COLO829 (cell line): ENCODE measurements at places on chromosomes 3 and 15.

GRCh38 chr15:70504988-70505387 is 258.4 kb downstream of the UACA start:
- no peak for DNase-seq

DNA sequence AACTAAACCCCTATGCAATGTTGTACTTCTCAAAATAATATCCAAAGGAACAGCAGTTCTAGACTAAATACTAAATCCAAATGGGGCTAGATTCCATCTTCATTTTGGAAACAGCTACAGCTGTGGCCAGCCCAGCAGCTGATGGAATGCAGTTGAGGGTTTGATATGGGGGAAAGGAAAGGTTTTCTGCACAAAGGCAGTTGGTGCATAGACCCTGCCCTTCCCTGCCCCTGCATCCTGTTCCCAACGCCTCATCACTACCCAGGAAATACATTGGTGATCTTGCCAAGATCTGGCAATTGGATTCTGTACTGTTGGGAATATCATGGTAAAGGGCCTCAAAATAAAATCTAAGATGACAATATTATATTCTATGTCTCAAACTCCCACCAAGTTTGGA is 43.9 kb downstream of the DTWD1 start:
- DNase-seq, result no peak

DNA sequence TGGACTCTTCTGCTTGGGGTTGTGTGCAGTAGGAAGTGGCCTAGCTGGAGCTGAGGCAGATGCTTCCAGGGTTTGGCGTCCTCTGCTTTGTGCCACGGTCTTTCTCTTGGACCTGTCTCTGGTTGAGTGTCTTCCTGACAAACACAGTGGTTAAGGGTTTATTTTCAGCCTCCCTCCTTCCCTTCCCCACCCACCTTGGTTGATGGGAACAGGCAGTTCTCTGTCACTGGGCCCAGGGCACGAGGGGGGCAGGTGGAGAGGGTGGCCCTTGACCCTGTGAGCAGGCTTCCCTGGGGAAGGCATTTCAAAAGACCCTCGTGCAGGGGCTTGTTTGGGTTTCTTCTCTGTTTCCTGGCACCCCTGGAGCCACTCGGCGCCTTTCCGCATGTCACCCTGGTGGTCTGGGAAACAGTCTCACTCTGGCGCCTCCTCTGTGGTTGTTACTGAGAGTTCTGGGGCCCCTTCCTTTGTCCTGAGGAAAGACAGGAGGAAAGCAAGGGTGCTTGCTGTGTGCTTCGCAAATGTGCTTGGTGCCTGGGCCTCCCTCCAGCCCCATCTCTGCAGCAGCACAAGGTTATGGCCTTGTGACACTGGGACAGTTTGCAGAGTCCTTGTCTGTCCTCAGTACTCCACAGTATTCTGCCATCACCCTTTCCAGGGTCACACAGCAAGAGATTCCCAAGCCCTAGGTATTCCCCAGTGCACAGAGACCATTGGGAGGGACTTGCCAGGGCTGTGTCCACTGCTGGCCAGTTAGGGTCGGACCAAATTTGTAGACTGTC is 10.3 kb upstream of the STAB1 start:
- no peak for DNase-seq

GRCh38 chr3:79139395-79140068 is 628.3 kb downstream of the ROBO1 start:
- no peak for DNase-seq

DNA sequence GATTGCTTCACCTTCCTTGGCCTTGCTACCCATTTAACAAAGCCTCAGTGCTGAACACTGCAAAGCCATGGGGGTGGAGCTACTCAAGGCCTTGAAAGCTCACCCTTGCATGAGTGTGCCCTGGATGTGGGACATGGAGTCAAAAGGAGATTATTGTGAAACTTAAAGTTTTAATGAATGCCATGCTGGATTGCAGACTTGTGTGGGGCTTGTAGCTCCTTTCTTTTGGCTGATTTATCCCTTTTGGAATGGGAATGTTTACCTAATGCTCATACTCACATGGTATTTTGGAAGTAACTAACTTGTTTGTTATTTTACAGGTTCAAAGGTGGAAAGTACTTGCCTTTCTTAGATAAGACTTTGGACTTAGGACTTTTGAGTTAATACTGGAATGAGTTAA is 538.5 kb upstream of the NECTIN3 start:
- DNase-seq, result no peak

GRCh38 chr15:35880896-35881295 is 334.9 kb upstream of the DPH6 start:
- no peak for DNase-seq

DNA sequence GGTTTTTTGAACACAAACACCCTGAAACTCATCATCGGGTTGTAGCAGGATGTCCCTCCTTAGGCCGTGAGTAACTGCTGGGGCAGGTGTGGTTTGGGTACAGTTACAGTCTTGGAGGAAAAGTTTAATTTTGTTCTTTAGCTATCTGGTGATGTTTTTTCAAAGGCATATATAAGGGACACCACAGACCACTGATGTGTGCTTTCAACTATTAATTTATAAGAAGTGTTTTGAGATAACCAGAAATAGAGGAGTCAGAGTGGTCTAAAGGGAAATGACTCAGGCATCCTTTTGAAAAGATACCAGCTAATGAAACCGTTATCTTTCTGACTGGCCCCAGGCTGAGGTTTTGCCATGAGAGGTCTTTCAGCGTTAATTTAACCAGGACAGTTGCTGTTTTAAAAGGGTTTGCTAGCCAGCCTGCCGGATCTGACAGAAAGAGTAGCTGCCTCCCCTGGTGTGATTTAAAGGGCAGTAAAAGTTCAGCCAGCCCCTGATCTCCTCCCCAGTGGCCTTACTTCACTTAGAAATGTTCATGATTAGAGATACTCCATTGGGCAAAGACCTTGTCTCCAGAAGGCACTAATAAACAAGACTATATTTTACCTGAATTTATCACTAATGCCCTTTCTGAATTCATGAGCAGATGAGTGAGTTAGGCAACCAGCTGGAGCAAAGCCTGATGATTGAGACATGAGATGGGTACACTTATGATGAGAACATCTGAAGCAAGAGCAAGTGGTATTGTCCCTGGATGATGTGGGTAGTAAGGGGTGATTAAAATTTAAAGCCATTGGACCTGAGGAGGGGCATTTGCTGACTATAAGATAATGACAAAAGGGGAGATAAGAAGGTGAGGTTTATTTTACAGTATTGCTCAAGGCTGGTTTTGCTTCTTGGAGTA is 482.5 kb upstream of the TBL1XR1 start:
- peak; percentile 69 for DNase-seq

GRCh38 chr3:31343075-31343474 is 189.7 kb upstream of the STT3B start:
- DNase-seq, result no peak

- no peak for DNase-seq
Measured at GRCh38 chr3:128193168-128193567, 39.9 kb downstream of the EEFSEC start.

GRCh38 chr3:87390821-87391220 is 114.4 kb upstream of the POU1F1 start:
- DNase-seq, result no peak

DNA sequence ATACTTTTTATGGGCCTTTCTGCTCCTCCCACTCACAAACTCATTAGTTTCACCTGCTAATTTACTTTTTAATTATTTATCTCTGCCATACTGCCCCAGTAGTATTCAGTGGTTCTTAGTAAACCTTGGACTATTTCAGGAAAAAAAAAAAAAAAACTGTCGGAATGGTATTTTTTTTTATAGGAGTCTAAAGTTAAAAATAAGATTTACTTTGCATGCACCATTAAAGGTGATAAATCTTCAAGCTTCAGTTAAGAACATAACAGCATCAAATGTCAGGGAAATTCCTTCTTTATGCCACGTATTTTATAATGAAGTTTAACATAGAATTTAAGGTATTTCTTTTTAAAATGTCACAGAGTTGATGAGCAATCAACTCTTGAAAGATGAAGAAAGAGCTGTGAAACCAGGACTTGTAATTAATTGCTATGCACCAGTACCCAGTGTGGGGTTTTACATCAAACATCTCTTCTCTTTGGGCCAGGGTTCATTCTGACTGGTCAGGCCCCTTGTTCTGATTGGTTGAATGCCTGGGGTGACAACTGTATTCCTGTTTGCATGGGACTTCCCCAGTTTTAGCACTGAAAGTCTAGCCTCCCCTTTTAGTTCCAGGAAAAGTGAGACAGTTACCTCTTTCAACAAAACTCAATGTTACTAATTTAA is 40.3 kb upstream of the PTPRG start:
- DNase-seq, result no peak

DNA sequence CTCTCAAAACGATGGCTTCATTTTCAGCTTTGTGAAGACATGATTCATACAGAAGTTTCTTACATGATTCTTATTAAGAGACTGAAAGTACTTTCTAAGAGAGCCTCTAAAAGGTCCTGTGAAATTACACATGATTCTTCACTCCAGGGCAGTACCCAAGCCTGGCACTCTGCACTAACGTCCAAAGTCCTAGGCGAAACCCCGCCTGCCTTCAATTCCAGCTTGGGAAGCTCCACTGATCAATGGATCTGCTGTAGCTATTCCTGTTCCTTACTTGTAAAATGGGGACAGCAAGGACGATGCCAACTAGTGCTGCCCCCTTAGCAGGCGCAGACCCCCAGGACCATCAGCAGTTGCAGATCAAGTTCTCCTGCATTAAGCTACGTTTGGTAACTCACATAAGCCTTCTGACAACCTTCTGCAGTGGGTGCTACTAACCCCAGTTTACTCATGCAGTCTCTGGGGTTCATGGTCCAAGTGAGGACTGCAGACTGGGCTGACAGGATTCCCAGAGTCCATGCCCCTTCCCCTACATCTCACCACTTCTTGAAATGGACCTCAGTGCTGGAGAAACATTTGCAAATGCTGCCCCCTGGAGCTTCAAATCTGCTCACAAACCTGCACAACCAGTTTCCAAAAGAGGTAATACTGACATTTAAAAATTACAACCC is 10.6 kb downstream of the CHCHD4 start:
- DNase-seq, result no peak

- no peak for DNase-seq
Measured at GRCh38 chr3:109336291-109336861, 970 bp downstream of the DPPA4 start.

DNA sequence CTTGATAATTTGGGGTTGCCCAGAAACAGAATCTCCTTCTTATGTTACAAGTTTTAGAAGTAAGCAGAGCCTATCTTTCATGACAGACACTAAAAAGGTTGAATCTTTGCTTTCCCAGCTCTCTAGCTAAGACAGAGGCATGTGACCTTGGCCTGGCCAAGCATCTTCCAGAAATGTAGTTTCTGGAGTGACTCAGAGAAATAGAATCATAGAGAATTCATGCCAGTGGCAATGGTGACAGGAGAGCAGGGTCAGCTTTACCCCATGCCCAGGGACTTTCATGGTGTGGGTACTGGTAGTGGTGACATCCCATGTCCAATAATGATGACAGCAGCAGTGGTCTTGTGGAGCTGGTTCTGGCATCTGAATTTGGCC is 4.0 kb upstream of the PARP6 start:
- DNase-seq, result no peak

DNA sequence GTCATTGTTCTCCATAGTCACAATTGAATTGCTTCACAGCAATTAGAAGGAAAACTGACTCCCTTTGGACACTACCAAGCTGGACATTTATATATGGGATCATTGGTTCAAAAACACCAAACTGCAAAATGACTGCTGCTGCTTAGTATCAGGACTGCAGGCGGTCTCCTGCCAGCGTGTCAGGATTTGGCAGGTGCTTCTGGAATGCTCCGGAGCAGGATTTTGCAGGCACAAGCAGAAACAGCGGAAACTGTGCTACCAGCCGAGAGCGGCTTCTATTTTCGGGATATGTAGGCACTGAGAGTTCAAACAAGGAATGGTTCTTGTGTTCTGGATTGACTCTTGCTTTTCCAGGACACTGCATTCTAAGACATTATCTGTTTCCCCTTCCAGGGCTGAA is 95.5 kb downstream of the SSR3 start:
- no peak for DNase-seq

- no peak for DNase-seq
Measured at GRCh38 chr3:52683611-52684010, 2.1 kb downstream of the PBRM1 start.

DNA sequence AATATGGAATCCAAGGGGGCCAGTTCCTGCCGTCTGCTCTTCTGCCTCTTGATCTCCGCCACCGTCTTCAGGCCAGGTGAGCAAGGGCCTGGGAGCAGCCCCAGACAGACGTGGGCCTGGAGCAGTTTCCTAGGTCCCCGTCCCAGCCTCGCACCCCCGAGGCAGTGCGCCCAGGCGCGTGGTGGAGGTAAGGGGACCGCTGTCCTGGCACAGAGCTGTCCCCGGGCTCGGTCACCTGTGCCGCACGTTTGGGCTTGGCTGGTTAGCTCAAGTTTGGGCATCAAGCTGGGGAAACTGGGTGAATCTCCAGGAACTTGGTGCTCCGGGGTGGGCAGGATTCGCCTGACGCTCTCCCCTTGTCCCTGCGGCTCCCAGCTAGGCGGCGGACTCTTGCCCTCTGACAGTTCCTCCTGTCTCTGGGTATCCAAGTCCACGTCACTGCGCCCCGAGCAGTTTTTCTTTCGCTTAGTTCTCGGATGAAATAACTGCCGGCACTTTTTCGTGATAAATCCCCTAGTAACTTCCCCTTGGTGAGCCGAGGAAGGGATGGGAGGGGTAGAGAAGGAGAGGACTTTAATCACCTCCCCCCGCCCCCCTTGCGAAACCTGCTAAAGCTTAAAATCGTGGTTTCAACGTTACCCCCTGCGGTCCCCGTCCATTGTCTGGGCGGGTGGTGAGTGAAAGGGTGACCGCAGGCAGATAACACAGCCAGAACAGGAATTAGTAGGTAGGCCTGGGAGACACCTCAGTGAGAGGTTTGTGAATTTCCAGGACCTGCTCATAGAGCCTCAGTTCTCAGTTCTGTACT is 901 bp downstream of the ALCAM start:
- no peak for DNase-seq

GRCh38 chr3:64440498-64440897 is 215.2 kb upstream of the PRICKLE2 start:
- no peak for DNase-seq

GRCh38 chr3:94118390-94118789 is 55.5 kb downstream of the NSUN3 start:
- DNase-seq, result no peak

GRCh38 chr3:86774082-86774691 is 216.8 kb downstream of the VGLL3 start:
- peak; percentile 28 for DNase-seq

GRCh38 chr3:105907777-105908176 is 39.0 kb upstream of the CBLB start:
- DNase-seq, result no peak

GRCh38 chr3:179418610-179419009 is 32.7 kb downstream of the GNB4 start:
- DNase-seq, result no peak
